Hindlimb muscle (tissue), 1 donor: ENCODE measurements at places on chromosomes 6 and 20. TPM values are rescaled to one million over a fixed set of nuclear protein-coding genes. Genes with fewer than 3 reads are reported as not detected.

Gene GPLD1
- polyA plus RNA-seq: 2.4 TPM

Gene ITPR3
- 8.9 TPM for polyA plus RNA-seq

Gene DAAM2
- polyA plus RNA-seq: 43.2 TPM

Gene TP53TG5
- polyA plus RNA-seq: 0.89 TPM

Gene NNAT
- polyA plus RNA-seq: 824 TPM

DNA sequence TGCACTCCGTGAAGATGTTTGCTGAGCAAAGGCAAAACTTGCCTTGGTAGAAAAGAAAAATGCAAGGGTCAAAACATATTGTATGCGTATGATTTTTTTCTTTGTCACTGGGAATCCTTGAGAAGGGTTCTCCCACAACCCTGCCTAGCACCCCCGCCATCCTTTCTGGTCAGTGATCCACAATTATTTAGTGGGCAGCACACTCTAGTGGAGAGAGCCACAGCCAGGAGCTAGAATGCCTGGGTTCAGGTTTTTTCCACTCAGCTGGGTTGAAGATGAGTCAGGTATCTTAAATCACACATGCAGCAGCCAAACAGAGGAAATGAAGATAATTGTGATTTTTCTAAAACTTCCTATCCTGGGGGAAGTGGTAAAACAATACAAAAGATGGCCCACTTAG, 243.1 kb downstream of the PKHD1 start:
- DNase-seq: no peak
